ENCODE measurements at places on chromosomes 4 and X.

DNA sequence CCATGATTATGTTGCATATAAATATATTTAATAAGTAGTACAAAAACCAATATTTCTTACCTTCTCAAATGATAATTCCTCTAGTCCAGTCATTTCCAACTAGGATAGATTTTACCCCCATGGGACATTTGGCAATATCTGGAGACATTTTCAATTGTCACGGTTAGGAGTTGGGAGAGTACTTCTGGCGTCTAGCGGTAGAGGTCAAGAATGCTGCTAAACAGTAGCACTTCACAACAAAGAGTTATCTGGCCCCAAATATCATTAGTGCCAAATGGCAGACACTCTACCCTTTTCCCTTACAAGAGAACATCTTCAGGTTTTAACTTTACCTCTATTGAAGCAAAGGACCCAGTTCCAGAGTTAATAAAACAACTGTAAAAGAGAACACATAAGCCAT, 168.1 kb downstream of the FAT4 start:
- DNase-seq = no peak

DNA sequence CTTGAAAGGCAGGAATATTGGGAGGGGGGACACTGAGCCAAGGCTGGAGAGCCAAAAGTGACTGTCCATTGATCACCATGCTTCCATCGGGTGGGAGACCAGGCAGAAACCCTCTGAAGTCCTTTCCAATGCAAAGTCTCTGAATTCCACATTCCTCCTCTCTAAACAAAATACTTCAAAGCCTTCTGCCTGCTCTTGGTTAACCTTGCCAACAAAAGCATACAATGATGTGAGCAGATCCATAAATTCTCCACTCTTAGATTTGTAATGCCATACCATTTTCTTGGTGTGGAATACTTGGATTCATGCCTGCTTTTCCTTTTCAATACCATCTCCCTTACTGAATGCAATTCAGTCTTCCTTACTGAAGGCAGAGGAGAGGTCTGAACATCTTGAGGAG, 74.1 kb upstream of the FAM9B start:
- DNase-seq = no peak

DNA sequence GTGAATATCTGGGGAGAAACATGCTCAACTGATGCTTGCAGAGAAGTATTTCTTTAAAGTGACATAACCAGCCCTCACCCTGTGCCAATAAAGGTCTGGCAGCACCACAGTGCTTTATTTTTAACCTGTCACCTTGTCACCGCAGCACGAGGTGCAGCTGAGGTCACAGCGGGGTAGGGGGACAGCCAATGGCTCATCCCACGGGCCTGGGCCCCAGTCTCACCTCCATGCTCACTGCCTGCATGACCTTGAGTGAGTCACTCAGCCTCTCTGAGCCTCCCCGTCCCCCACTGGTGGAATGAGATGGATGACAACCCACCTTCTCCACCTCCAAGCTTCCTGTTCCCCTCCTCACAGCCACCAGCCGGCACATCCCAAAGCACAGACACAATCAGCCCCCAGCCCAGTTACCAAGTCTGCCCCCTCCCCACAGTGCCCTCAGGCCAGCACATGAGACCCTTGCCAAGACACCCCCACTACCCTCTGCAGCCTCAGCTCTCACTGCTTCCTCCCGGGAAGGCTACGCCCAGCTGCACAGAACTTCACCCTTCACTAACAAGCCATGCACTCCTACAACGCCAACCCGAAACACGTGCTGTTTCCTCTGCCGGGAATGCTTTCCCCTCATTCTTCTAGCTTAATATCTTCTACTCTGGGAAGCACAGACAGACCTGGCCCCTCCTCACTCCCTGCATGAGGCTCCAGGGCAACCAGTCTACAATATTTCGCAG, 24.9 kb upstream of the MAN2B2 start:
- DNase-seq = no peak

- no peak for DNase-seq
Measured at GRCh38 chr4:27835851-27836250, 975.2 kb downstream of the STIM2 start.

DNA sequence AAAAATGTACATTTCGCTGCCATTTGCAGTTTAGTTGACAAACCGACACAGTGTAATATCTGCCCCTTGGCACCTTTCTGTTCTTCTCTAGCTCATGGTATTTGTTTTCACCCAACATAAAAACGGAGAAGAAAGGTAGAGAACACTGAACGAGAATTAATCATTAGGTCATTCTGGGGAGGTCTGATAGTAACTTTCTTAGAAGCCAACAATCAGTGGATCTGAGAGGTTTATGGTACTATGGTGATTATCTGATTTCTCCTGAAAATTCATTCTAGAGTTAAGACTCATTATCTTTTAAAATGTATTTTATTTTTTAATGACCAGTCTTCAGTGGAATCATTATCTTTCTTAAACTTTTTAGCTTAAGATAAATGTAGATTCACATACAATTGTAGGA, 8.5 kb downstream of the RAPGEF2 start:
- no peak for DNase-seq

DNA sequence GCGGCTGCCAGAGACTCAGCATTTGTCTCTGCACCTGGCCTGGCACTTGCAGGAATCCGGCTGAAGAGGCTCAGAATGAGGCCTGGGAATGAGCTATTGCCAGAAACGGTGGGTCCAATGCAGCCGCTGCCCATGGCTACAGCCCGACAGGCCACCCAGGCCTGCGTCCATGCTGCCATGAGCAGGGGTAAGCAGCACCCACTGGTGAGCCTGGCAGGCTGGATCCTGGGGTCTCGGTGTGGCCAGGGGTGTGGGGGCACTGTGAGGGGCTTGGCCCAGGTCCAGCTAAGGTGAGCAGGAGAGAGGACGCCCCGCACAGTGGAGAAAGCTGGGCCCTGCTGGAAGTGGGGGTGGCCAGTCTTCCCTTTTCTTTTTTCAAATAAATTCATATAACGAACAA, 60.3 kb upstream of the MXD4 start:
- DNase-seq = no peak

DNA sequence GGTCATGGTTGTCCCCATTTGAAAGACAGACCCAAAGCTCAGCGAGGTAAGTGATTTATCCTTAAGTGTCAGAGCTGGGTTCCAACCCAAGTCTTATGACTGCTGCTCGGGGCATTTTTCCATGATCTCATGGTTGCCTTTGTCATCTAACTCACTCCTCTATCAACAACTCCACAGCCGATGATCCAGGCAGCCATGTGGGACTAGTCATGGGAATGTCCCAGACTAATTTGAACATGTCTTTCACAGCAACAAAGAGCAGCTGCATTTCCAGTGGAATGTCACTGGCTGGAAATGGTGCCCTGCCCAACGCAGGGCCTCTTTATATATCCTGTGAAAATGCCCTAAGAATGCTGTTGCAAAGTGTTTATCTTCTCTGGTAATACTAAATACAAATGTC, 284.8 kb upstream of the PPARGC1A start:
- no peak for DNase-seq

All from activated CD8-positive, alpha-beta memory T cell treated with anti-CD3 and anti-CD28 coated beads, Interleukin-2, amount 50 U/mL, for 4 hours (primary cell).